Choroid plexus epithelial cell (primary cell): ENCODE measurements at places on chromosomes 6 and 20.

DNA sequence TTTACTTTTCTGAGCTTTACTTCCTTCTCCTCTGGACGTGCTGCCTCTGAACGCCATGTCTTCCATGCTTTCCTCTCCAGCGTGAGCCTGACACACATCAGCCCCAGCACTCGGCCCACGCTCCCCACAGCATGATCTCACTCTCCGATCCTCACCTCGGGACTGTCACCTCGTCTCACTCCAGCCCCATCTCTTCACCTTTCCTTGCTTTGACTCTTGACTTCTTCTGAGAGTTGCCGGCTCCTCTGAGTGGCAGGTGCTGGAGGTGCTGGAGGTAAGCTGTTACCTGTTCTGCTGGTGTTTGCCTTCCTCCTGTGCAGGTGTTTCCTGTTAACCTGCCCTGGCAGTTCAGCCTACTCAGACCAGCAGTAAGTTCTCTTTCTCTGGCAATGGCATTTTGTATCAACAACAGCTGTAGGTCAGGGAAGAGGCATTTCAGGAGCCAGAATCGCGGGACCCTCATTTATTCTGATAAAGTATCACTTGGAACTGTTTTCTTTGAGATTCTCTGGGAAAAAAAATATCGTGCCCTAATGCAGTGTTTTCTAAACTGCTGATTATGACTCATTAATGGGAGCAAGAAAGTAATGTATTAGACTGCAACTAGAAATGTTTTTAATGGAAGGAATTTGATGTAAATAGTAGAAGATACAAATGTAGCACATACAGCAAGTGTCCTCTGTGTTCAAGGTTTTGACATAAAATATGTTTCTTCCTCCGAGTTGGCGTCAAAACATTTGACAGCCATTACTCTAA is 106.5 kb downstream of the ARID1B start:
- no peak for DNase-seq

GRCh38 chr6:28090917-28091586 is 10.7 kb downstream of the ZNF165 start:
- no peak for DNase-seq

GRCh38 chr6:37723016-37723415 is 25.3 kb upstream of the MDGA1 start:
- no peak for DNase-seq

GRCh38 chr6:7042056-7042653 is 65.6 kb upstream of the RREB1 start:
- DNase-seq = peak; percentile 49

DNA sequence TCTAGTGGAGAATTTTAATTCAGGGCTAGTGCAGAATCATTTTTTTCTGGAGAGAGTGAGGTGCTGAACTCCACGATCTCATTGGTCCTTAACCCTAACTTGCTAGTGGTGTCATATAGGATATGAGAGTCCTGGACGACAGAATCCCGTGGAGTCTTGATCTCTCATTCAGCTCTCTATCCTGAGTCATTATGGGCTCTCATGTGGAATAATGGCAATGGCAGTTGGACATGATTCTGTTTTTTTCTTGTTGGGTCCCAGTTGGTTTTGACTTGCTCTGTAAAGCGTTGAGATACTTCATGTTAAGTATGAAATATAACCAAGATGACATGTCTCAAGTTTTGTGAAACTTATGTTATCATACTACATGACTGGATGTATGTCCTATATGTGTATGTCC is 6.3 kb upstream of the RNF144B start:
- DNase-seq = no peak

- DNase-seq = no peak
These were observed 220.0 kb upstream of the FOXQ1 start for GRCh38 chr6:1091900-1092299.

- DNase-seq = no peak
These were observed 12.3 kb downstream of the MYT1 start for GRCh38 chr20:64176551-64176950.

- DNase-seq = peak; percentile 80
These were observed 117.5 kb downstream of the GPX5 start for GRCh38 chr6:28643017-28643740.

- DNase-seq = no peak
These were observed 1.3 kb upstream of the BPIFA2 start for GRCh38 chr20:33166533-33167113.

DNA sequence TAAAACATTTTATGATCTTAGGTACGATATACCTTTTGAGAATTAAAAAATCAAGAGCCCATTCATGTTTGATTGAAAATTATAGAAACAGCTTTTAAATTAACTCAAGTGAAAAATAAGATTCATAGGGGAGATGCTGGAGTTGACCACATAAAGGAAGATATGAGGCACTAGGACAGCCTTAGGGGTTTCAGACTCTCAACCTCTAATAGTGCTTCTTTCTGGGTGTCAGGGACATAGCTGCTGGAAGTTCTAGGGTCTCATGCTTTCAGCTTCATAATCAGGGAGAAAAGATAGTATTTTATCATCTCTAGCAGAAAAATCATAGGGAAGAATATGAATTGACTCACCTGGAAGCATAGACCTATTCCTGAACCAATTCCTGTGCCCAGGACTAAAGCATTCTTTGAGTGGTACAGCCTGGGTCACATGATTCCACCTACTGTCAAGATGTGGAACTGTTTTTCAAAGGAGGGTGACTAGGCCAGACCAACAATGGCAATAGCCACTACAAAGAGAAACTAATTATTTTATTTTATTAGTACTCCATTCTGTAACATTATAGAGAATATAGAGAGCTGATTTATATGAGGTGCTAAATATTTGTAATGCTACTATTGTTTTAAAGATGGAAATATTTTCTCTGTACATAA is 27.8 kb upstream of the CENPW start:
- peak; percentile 21 for DNase-seq

- no peak for DNase-seq
These were observed 11.3 kb downstream of the MDFI start for GRCh38 chr6:41649596-41649995.

DNA sequence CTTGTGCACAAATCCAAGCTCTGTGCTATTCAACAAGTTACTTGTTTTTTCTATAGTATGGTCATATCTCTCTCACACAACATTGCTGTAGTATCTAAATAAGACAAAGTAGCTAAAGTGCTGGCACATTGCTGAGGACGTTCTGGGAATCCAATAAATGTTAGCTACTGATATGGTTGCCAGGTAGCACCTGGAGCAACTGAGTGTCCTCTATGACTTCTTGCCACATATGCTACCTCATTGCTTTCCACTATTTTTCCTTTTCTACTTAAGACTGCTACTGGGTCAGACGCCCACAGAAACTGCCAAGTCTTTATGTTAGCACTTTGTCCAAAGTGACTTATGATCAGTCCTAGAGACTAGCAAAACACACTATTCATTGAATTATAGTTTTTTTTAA is 85.3 kb downstream of the SYCP2 start:
- DNase-seq = no peak

- DNase-seq = peak; percentile 51
These were observed 69.5 kb downstream of the PREX1 start for GRCh38 chr20:48758206-48758820.

GRCh38 chr6:125924169-125924568 is 32.4 kb upstream of the HINT3 start:
- no peak for DNase-seq

GRCh38 chr20:29409833-29410805 is 1847.3 kb upstream of the DEFB115 start:
- DNase-seq = no peak

GRCh38 chr6:50831186-50831585 is 12.5 kb downstream of the TFAP2B start:
- no peak for DNase-seq

DNA sequence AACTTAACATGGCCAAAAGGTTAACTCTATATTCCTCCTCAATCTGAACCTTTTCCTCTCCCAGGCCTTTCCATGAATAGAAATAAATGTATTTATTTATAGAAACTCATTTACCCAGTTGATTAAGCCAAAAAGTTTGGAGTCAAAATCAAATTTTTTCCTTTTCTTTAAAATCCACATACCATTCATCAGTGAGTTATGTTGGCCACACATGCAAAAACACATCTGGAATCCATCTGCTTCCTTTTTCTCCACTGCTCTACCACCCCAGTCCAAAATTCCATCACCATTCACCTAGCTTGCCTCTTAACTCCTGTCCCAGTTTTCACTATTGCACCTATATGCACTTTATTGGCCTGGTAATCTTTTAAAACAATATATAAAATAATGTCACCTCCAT is 62.4 kb upstream of the TMEM200A start:
- peak; percentile 13 for DNase-seq

DNA sequence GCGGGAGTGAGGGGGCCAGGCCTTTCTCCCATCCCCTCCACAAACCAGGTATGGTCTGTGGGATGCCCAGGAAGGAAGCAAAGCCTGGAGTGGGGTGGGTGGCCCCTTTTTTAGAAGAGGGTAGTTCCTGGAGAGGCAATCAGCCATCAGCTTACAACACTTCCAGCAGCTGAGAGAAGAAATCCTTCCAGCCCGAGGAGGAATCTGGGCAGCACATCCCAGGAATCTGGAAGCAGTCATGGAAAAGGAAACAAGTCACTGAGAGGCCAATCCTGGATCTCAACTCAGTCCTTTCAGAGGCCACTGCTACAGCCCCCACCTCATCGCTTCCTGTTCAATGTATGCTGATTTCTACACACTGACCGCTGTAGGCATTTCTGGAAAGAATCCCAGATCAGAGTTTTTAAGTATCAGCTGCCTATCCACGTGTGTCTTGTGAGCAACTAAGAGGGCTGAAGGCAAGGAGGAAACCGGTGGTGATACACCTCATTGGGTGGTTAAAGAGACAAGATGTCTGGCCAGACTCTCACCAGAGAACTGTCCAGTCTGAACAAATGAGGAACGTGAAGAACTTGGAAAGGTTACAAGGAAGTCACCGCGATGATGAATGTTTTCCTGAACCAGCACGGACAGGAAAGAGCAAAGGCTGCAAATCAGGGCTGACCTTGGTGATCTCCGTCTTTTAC is 92.9 kb upstream of the SHLD1 start:
- DNase-seq = peak; percentile 99

DNA sequence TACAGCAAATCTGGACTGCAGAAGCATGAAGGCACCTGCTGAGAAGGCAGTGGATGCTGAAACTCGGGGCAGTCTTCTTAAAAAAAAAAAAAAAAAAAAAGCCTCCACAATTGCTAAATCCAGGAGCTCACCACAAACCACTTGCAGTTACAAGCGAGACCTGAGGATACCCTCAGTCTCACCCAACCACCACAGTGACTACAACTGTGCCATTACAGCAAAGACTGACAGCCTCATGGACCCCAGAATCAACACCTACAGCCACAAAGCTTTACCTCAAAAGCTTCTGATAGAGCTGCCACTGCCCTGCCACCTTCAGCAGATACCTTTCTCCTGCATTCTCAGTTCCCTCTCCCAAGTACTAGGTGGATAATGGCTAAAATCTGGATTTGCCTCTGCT is 9.0 kb downstream of the COL21A1 start:
- DNase-seq = no peak

DNA sequence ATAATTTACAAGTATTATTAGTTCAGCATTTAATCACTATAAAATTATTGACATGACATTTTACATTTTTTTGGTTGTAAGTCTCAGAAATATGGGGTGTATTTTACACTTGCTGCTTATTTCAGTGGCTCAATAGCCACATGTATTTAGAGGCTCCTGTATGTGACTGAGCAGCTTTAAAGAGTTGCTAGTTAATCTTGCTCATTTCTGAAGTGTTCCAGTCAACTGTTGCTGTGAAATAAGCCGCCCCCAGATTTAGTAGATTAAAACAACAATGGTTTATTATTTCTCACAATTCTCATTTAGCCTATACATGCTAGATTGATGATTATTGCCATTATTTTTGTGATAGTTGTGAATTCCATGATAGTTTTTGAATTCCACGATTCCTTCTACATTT is 23.0 kb downstream of the CD109 start:
- DNase-seq = no peak

DNA sequence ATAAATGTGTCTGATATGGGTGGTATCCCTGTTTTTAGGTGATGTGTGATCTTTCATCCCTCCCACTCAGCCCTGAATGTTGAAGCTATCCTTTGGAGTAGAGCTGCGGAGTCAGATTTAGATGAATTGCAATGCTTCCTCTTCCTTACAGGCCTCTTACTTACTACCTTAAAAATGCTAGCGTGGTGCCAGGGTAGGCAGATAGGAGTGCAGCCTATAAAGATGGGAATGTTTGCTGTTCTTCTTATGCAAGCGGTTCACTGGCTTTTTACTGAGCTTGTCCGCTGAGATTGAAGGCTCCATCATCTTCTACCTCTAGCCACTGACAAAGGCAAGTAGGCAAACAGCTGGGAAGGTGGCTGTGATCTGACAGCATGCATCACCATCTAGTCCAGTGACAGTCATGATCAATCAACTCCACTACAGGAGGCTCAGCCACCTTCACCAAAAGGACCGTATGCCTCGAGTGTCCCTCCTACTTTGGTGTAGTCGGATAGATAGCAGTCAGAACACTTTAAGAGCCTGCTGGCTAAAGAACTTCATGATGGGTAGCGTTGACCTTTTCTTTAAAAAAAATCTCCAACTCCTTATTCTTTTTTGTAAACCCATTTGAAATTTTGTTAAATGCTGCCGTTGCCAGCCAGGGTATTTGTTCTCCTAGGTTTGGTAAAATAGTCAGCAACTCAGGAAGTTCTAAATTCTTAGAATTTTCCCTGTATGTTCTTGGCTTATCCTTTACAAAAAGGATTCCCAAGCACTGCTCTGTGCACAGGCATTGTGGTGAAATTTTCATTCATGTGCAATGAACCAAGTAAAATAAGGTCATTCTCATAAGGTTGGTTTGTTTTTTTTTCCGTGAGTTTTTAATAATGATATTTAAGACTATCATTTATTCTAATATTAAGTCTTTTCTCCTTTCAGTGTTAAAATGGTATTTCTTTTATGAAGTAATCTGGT is 169.6 kb downstream of the MTHFD1L start:
- DNase-seq = no peak

DNA sequence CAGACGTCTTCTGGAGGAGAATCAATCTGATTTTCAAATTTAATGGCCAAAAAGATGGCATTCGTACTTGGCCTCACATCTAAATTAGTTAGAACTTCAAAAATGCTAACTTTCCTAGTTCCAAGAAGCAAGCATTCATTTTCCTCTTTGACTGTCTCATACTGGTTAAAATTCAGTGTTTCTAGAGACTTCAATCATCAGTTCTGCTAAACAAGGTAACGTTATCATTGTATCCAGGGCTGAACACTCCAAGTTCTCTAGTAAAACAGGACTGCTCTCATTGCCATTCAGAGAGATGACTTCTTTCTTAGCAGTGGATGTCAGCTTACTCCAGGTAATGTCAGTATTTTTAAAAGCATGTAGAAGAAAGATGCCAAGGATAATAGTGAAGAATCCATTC is 34.6 kb upstream of the ENTPD6 start:
- no peak for DNase-seq

DNA sequence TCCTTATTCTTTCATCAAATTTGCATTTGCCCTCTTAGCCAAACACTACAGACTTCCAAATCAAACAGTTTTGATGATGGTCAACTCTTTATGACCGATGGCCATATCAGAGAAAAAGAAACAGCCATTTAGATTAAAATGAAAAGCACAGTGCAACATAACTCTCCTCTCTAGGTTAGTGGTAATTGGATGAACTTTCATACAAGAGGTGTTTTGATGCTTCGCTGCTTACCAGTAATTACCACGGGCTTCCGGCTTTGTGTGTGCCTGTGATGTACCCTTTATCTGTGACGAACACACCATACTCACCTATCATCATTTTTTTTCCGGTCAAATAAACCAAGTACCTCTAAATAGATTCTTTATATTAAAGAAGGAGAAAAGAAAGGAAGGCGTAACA is 181.8 kb downstream of the FOXA2 start:
- DNase-seq = no peak
